Suppressor macrophage treated with lipopolysaccharide for 4 hours (primary cell): ENCODE measurements at places on chromosomes 13 and 19.

DNA sequence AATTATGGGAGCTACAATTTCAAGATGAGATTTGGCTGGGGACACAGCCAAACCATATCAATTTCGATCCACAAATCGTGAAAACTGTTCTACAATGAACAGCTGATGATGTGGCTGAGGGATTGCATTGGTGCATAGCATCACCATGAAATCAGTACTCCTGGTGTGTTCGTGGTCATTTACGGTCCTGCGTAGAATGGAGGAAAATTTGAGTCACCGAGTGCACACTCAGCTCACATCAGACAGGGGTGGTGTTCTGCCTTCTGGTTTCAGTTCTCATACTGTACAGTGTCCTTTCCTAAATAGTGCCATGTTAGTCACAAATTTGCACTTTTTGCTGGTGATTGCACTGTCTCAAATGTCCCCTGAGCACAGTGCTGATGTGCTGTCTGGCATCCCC lies 39.2 kb downstream of the MYH14 start:
- DNase-seq = peak; percentile 26

DNA sequence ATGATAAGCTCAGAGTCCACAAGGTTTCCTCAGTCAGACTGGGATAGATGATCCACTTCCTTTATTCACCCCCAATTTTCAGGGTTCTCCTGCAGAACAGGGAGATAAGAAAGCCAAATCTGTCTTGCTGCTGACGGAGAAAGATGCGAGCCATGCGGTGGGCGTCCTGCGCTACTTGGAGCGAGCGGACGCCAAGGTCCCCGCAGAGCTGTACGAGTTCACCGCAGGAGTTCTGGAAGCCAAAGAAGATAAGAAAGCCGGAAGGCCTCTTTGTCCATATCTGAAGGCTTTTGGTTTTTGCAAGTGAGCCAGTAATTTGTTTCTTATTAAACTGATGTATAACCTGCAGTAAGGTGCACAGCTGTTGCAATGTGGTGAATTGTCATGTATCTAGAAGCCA lies 66.7 kb downstream of the SLC7A9 start:
- DNase-seq = no peak

- no peak for DNase-seq
Measured at GRCh38 chr19:18100710-18101109, 3.1 kb downstream of the MAST3 start.

- peak; percentile 75 for DNase-seq
Measured at GRCh38 chr19:48768994-48769713, 13.8 kb downstream of the FGF21 start.

DNA sequence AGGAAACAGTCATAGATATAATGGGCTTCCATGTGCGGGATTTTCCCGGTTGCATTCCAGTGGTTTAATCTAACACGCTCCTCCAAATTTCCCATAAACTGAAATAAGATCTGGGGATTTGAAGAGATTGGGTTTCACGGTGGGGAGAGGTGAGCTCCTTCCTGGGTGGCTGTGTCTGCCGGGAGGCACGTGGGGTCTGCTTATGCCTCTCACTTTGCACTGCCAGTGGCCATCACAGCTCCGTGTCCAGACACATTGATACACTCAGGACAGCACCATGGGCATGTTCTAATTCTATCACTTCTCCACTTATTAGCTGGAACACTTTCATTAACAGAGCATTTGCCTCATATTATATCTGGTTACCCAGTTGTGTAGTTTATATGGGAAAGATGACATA lies 73.4 kb downstream of the SOX1 start:
- DNase-seq = no peak

- no peak for DNase-seq
Measured at GRCh38 chr13:31209841-31210210, 10.1 kb downstream of the B3GLCT start.

DNA sequence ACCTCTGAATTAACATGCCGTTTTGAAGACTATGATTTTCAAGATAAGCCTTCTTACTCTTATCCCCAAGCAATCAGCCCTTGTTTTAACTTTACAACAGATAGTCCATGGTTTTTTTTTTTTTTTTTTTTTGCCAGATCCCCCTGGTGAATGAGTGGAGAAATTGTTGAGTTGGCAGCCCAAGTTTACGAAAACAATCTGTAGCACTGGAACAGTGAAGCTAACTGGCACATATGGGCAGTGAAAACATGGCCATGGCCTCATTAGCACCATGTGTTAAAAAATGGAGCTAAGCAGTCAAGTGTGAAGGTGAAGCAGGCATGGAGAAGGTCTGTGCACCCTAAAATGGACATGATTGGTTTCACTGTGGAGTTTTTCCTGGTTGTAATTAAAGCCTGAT lies 812.1 kb upstream of the MIR17HG start:
- DNase-seq = no peak

- DNase-seq = peak; percentile 41
Measured at GRCh38 chr19:55452749-55453346, 8.6 kb downstream of the ISOC2 start.

- DNase-seq = no peak
Measured at GRCh38 chr13:81388400-81388799, 1047.5 kb upstream of the SPRY2 start.

GRCh38 chr19:623175-623916 lies 10.0 kb downstream of the POLRMT start:
- DNase-seq = no peak

GRCh38 chr19:41116261-41116660 lies 2.0 kb downstream of the CYP2F1 start:
- DNase-seq = no peak

GRCh38 chr13:58343076-58343475 lies 711.5 kb downstream of the PCDH17 start:
- no peak for DNase-seq

GRCh38 chr13:100625447-100625846 lies 36.9 kb upstream of the GGACT start:
- DNase-seq = no peak

DNA sequence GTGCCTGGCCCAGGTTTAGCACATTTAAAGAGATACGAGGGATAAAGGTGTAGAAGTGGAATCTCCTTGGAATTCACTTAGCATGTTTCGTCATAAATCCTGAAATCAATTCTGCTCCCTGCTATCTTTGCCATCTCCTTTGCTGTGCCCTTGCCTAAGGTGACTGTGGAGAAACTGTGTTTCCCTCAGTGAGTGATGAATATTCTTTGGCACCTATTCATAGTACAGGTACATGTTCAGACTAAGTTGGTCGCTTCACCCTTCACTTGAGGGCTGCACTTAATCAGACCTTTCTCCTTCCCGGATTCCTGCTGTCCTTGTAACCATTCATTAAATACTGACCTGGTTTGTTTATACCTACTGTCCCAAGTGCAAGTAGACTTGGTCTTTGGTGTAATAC lies 17.8 kb downstream of the PCCA start:
- DNase-seq = no peak

DNA sequence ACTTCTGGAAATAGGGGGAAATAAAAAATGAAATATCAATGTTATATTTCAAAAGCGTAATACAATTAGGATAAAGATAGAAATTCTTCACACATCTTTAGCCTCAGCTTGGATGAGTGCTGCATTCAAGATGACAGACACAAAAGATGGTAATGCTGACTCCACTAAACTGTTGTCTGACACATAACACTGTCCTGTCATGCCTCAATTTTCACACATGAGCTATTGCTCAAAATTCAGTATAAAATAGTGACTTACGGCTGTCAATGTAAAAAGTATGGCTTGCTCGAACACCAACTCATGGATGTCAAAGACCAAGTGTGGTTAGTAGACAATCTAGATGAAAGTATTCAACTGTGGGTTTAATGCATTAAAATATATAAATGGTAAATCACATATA lies 94.5 kb downstream of the KLF12 start:
- no peak for DNase-seq

- no peak for DNase-seq
Measured at GRCh38 chr13:108595436-108596274, 33.8 kb upstream of the MYO16 start.

DNA sequence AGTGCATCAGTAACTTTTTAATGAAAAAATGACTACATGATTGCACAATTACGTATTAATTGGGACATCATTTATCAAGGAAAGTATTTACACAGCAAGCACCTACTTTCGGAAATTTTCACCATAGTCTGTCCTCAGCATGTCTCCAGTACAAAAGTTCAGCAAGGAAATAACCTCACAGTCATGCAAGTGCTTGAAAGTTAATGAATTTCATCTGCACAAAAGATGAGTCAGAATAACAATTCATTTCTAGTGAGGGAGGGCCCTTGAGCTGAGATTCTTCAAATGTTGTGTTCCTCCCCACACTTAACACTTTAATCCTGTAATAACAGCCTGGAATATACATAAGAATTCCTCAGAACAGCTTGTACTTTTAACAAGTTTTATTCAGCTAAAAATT lies 49.0 kb upstream of the OXGR1 start:
- no peak for DNase-seq

DNA sequence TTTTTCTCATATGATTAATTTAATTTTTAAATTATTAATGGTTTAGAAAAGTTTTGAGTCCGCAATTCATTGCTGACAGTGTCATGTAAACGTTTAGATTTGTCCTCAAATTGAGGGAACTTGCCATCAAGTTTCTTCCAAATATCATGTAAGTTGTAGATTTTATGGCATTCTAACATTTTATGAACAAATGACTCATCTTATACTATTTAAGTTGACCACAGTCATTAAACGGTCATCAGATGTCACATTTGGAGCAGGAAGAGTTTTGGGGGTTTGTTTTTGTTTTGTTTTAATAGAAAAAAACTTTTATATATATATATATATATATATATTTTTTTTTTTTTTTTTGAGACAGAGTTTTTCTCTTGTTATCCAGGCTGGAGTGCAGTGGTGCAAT lies 4.3 kb downstream of the ZNF114 start:
- DNase-seq = no peak

DNA sequence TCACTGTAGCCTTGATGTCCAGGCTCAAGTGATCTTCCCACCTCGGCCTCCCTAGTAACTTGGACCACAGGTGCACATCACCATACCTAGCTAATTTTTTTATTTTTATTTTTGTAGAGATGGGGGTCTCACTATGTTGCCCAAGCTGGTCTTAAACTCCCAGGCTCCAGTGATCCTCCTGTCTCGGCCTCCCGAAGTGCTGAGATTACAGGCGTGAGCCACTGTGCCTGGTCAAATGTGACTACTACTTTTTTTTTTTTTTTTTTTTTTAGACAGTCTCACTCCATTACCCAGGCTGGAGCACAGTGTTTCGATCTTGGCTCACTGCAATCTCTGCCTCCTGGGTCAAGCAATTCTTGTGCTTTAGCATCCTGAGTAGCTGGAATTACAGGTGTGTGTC lies 20.6 kb upstream of the COX7A1 start:
- no peak for DNase-seq

DNA sequence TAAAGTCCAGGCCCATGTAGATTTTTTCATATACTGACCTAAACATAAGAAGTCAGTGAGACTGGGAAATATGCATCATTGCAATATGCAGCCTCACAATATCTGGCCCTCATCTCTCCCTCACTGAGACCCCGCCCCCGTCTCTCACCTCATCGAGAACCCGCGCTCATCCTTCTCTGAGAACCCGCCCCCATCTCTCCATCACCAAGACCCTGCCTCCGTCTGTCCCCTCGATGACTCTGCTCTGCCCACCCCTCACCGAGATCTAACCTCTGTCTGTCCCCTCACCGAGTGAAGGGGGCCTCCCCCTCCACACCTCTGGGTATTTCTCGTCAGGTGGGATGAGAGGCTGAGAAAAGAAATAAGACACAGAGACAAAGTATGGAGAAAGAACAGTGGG lies 20.5 kb upstream of the ZNF846 start:
- DNase-seq = no peak

DNA sequence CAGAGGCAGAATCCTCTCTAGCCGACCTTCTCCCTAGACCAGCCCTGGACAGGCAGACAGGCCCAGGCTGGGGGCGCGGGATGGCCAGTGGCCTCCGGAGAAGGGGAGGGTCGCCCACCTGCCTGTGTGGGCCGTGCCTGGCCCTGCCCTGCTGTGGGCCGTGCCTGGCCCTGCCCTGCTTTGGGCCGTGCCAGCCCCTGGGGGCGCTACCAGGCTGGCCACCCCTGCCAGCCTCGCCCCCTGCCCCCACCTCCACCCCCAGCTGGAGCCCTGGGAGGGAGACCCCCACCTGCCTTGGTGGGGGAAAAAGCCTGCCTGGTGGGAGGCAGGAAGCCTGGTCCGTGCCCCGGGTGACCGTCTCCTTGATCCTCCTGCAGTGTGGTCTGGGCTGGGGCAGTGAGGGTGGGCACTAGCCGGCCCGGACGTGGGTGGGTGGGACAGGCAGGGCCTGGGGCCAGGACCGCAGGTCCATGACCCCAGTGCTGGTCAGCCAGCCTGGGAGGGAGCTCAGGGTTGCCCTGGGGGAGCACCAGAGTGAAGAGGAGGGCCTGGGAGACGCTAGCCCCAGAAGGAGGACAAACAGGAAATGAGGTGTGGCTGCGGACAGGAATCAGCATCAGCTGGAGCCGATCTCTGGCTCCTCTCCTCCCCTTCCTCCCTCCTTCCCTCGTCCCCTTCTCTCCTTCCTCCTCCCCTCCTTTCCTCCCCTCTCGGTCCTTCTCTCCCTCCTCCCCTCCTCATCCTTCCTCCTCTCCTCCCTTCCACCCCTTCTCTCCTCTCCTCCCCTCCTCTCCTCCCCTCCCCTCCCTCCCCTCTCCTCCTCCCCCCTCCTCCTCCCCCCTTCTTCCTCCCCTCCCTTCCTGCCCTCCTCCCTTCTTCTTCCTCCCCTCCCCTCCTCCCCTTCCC lies 5.1 kb upstream of the MKNK2 start:
- DNase-seq = no peak

DNA sequence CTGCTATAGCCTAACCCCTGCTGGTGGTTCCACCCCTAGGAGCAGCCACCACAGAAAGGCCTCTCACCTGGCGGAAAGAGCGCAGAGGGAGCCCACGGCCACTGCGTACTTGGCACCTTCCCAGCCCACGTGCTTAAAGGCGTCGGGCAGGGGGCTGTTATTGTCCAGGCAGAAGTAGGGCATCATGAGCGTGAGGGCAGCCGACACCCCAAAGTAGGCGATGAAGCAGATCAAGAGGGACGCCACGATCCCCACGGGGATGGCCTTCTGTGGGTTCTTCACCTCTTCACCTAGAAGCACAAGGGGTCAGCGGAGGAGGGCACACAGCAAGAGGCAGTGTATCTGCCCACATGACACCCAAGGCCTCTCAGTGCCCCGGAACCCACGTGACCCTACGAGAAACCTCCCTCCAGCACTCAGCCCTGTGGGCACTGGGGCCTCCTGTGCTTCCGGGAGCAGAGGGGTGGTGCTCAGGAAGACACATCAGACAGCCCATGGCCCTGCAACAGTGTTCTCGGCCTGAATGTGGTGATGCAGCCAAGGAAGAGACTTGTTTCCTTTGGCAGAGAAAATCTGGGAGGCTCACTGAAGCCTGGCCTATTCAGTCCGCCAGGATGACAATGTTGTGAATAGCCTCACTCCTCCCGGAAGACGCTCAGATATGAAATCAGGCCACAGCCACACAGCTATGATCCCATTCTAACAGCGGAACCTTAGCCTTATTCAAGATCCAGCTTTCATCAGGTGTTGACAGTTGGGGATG lies 72.1 kb downstream of the SLC7A1 start:
- DNase-seq = no peak
